Uterus (tissue), 4 donors: ENCODE measurements at places on chromosomes 3 and 15. TPM values are rescaled to one million over a fixed set of nuclear protein-coding genes. Genes with fewer than 3 reads are reported as not detected.

- no peaks in the 10 kb centered on the region for H3K4me1 ChIP-seq
- no peak overlapping the region for H3K4me3 ChIP-seq
- no peak for DNase-seq
- no peaks in the 10 kb centered on the region for H3K27me3 ChIP-seq
- H3K36me3 ChIP-seq = no peaks in the 10 kb centered on the region
Measured at GRCh38 chr15:94535298-94536048, 304.1 kb downstream of the MCTP2 start.

DNA sequence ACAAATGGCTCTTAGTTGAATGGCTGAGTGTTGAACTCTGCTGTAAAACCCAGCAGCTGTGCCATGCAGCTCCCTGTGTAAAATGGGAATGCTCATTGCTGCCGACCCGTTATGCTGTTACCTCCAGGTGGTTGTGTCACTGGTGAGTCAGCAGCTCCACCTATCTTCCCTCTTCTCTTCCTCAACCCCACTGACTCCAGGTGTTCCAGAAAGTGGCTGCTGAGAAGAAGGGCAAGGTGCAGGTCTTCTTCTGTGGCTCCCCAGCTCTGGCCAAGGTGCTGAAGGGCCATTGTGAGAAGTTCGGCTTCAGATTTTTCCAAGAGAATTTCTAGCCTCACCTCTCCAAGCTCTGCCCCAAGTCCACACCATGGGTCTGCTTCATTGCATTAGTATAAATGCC is 41.9 kb downstream of the NOX5 start:
- H3K4me3 ChIP-seq = no peak overlapping the region
- no peak for DNase-seq
- no peaks in the 10 kb centered on the region for H3K36me3 ChIP-seq
- no peaks in the 10 kb centered on the region for H3K27me3 ChIP-seq

DNA sequence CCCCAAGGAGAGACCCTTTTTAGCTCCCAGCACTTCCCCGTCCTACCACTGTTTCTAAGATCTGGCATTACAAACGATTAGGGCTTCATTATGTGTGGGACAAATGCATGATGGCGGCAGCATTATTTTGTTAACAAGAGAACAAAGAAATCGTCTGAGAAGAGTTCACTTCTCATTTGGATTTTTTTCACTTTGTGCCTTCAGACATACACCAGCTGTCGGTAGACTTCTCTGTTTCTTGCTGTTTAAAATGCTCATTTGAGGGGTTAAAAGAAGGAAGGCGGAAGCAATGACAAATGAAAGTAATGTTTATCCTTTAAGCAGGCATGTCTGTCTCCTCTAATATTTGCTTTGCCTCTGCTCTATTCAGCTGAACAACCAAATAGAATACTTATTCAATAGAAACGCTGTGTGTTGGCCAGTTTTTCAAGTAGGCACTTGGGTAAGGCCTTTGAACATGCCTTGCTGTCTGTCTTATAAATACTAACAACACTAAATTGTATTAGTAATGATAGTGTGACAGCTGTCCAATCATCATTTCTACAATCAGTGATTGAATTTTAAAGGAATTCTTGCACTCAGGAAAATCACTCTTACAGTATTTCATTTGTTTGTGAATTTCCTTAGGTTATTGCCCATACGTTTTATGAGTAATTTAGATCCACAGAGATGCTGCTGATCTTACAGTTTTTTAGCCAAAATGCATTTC is 382.4 kb downstream of the IL5RA start:
- H3K27ac ChIP-seq = no peak overlapping the region
- H3K4me1 ChIP-seq = no peaks in the 10 kb centered on the region
- DNase-seq = no peak
- no peaks in the 10 kb centered on the region for H3K27me3 ChIP-seq
- H3K4me3 ChIP-seq = no peak overlapping the region

DPPA4 gene
- not detected for total RNA-seq

GPR15 gene
- not detected for total RNA-seq
